ENCODE measurements at places on chromosomes 16 and 17.

- no peak for DNase-seq
Observed at GRCh38 chr17:5877948-5878347, 192.2 kb upstream of the WSCD1 start.

DNA sequence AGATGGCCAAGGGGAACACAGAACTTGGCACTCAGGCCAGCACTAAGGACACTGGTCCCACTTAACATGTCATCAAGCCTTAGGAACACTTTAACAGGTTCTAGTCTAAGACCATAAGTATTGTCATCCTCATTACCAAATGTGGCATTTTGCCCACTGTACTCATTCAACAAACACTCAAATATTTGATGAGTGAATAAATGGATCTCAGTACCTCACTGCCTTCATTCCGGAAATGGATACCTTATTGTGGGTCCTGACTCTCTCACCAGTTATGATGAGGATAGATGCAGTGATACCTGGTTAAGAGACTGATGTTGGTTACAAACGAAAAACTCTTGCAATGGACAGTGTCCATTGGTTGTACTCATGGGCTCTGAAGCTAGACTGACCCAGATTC is 455.2 kb upstream of the DYNLRB2 start:
- no peak for DNase-seq

DNA sequence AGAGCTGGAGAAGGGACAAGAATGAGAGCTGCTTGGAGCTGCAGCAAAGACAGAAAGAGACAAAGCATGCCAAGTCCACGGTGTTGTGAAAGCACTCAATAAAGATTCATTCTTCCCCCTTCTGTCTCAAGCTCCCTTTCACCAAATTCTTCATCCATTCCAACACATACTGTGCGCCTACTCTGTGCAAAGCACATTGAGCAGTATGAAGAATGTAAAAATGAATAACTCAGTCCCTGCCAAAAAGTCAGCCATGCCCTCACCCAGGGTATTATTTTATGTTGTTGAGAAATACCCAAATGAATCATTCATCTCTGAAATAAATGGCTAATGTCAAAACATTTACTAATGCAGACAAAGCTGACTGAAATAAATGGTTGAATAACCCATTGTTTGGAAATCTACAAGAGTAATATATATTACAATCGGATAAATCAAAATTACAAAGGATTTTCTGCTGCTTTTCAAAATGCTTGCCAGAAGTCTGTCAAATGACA is 282.9 kb upstream of the IRX5 start:
- no peak for DNase-seq

DNA sequence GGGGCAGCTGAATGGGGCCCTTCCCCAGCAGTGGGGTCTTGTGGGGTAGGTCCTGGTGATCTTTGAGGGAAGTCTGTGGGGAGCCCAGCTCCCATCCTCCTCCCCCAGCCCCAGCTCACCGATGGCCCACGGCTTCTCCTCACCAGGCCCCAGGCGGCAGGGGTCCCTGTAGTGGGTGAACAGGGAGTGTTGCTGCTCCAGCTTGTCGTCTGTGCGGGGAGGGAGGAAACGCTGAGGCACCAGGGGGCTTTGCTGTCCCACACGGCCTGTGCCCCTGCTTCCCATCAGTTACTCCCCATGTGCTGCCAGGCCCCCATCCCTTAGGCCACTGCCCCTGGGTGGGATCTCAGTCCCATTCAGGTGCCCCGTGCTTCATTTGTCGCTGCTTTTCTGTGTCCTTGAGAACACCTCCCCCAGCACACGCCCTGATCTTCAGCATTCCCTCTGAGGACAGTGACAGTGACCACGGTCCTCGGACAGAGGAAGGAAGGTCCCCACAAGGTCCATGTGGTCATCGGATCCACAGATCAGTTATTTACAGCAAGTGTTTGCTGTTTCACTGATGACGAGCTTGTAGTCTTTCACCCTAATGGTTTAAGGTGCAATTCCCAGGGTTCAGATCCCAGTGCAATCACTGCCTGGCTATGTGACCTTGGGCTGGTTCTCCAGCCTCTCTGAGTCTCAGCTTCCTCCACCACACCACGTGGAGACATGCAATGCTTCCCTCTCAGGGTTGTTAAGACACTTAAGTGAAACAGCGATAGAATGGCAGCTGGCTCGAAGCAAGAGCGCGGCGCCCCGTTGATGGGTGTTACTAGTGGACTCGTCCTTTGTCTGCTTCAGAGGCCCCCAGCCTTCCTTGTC is 53.1 kb downstream of the PRMT7 start:
- no peak for DNase-seq

- no peak for DNase-seq
Observed at GRCh38 chr17:79039886-79040285, 15.9 kb downstream of the C1QTNF1 start.
